Fibroblast of the aortic adventitia (primary cell): ENCODE measurements at places on chromosomes 16 and 17.

DNA sequence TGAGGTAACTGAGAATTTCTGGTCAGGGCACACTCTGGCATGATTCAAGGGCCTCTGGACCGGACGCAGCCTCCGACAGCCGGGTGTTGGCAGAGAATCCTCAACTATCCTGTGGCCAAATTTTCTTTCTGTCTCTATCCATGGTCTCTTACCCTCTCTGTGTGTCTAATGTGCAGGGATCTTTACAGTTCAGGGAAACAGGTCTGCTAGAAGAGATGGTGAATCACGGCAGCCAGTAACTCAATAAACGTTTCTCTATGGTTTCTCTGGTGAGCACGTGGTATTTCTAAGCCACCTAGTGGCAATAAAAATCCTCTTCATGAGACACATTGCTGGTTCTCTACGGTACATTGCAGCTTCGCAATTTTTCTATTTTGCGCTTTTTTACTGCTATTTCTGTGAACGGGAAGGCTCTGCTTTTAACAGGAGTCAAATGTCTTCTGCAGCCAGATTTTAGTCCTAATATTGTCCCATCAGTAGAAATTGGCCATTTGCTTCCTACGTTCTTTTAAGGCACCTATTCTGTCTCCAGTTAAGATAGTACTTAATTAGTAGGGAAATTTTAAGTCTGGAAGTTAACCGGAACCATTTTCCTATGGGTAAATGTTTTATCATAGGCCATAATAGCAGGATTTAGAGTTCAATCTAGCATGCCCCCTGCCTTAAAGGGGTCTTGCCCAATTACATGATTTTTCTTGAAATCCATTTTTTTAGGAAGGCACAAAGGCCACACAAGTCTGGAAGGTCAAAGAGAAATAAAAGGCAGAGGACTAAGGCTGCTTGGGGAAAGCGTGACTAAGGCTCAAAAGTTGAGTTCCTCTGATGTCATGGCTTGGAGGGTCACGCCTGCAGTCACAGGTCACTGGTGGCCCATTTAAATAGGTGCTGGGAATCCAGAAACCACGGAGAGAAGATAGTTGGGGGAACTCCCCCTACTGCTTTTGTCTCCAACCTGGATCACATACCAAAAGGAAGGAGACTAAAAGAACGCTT is 31.5 kb downstream of the QPRT start:
- DNase-seq, result peak; percentile 82

GRCh38 chr17:3526971-3527370 is 30.6 kb downstream of the TRPV3 start:
- no peak for DNase-seq

- no peak for DNase-seq
Observed at GRCh38 chr17:38353086-38353604, 1.5 kb downstream of the SOCS7 start.

- DNase-seq, result no peak
Observed at GRCh38 chr16:1786242-1787055, 3.7 kb downstream of the NUBP2 start.

- peak; percentile 48 for DNase-seq
Observed at GRCh38 chr16:14559809-14560241, 70.2 kb downstream of the PARN start.

DNA sequence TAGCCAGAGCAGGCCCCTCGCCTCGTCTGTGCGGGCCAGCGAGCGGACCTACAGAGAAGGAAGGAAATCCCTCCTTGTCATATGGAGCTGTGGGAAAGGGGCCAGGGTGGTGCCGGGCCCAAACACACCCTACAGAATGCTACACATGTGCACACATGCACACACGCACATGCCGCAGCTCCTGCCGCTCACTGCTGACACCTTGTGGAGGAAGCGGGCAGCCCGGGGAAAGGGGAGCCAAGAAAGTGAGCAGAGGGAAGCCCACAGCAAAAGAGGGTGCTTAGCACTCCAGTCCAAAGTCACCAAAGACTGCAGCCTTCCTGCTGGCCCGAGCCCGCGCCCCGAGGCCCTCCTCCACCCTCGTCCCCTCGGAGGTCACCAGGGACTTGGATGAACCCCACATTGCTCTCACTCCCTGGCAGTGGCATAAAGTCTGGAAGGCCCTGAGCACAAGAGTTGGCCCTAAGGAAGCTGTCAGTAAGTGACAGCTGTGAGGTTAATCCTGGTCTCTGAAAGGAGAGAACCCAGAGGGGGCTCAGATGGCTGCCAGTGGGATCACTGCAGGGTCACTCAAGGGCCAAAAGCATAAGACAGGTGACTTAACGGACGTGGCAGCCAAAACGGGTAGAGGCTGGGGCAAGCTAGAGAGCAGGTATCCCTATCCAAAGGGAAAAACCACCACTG is 68.2 kb downstream of the MYO18A start:
- DNase-seq, result peak; percentile 69
